ENCODE measurements at places on chromosomes 7 and 10.
A peak's percentile ranks its signal among the peaks of the same experiment; 100 is the strongest.

DNA sequence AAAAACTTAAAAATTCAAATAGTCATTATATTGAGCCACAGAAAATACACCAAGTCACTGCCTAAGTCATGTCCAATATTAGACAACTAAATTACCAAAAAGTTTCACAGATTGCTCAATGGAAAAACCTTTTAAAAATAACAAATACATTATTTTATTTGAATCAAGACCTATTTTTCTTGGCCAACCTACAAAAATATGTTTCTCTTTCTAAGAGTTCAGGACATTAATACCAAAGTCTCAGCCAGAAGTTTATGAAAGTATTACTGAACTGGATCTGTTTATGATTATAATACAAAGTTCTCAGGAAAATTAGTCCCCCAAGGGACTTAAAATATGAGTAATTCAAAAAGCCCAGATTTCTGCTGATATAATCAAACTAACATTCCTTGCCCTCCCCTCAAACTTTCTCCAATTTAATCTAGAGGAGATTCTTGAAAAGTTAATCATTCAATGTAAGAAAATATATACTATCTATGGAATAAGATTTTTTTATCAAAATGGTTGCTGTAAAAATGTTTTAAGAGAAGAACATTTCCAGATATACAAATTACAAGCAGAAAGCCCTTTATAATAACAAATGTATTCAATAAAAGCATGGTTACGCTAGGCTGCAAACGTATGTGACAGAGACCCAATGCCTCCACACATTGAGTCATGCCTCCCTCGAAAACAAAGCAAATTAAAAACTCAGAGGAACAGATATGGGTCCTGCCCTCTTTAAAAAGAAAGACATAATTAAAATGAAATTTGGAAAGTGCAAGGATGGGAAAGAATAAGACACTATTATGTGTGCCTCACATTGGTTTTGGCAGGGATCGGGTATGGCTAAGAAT, 381.6 kb downstream of the PARD3 start:
- H3K4me1 ChIP-seq, result peaks cover 6% of the 10 kb centered on the region
- no peak overlapping the region for H3K27ac ChIP-seq
- no peaks in the 10 kb centered on the region for H3K27me3 ChIP-seq
- DNase-seq, result no peak

GRCh38 chr7:66880053-66880452, 41.0 kb upstream of the TMEM248 start:
- H3K4me3 ChIP-seq, result no peak overlapping the region
- no peak for DNase-seq
- no peaks in the 10 kb centered on the region for H3K27me3 ChIP-seq
- no peak overlapping the region for H3K27ac ChIP-seq
- H3K4me1 ChIP-seq, result peaks cover 10% of the 10 kb centered on the region

DNA sequence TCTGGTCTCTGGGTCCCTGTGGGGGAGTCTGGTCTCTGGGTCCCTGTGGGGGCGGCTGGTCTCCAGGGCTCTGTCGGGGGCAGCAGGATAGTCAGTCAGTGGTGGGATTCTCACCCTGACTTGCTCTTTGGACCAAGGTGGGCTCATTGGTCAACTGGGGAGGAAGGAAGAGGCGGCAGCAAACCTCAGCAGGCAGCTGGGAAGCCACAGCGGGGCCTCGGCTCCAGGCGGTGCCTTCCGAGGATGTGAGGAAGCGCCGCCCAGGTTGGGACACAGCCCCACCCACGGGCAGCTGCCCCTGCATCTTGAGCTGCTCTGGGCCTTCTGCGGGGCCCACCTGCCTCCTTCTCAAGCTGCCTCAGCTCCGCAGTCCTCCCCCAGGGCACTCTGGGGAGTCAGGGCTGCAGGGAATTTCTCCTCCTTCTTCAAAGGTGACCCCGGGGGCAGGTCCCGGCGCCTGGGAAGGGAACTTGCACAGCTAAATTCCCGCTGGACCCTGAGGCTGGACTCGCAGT, 20.4 kb upstream of the KNDC1 start:
- no peaks in the 10 kb centered on the region for H3K27me3 ChIP-seq

DNA sequence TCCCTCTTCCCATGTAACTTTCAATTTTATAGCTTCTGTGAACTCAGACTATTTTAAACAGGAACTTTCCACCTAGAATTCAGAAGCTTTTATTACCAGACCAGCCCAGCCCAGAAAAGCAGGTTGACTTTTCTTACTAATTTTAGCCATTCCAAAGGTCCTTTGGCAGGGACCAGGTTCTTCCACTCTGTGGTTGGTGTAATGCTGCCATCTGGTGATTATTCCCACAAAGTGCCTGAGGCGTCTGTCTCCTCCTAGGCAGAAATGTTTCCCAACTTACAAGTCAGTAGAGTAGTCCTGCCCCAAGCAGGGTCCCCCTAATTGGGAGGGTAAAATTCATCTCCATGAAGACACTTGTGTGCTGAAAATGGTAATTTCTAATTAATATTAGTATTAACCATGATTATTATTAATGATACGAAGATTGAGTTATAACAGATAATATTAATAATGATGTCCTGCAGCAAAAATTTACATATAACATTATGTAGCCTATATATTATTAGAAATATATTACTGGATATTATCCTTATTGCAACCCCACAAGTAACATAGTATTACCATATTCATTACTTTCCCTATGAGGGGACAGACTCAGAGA, 53.0 kb upstream of the PPP1R17 start:
- H3K4me3 ChIP-seq, result no peak overlapping the region
- no peak overlapping the region for H3K27ac ChIP-seq
- H3K4me1 ChIP-seq, result no peaks in the 10 kb centered on the region
- H3K36me3 ChIP-seq, result no peaks in the 10 kb centered on the region
- DNase-seq, result peak; percentile 80

DNA sequence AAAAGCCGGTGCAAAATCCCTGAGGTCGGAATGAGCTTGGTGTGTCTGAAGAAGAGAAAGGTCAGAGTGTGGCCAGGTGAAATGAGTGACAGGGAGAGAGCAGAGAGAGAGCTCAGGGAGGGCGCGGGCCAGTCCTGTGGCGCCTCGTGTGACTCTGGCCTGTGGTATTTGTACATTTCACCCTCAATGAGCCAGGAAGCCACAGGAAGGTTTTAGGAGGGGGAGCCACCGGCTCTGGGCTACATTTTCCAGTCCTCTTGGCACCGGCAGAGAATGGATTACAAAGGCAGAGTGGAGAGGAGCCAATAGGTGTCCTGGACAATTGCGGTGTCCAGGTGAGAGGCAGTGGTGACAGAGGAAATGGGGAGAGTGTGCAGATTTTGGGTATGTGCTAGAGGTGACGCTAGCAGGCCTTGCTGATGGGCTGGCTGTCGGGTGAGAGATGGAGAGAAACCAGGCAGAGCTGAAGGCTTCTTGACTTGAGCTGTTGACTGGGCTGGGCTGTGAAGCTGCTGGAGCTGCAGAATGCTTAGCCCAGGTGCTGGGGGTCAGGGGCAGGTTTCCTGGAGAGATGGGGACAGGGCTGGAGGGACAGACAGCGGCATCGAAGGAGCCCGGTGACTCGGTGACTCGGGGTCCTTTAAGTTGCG, 38.1 kb downstream of the COL13A1 start:
- H3K36me3 ChIP-seq, result peaks cover 10% of the 10 kb centered on the region
- DNase-seq, result peak; percentile 97

Measured in PC-3 (cell line).